ENCODE measurements at places on chromosomes 12 and 14. TPM values are rescaled to one million over a fixed set of nuclear protein-coding genes. Genes with fewer than 3 reads are reported as not detected.

DNA sequence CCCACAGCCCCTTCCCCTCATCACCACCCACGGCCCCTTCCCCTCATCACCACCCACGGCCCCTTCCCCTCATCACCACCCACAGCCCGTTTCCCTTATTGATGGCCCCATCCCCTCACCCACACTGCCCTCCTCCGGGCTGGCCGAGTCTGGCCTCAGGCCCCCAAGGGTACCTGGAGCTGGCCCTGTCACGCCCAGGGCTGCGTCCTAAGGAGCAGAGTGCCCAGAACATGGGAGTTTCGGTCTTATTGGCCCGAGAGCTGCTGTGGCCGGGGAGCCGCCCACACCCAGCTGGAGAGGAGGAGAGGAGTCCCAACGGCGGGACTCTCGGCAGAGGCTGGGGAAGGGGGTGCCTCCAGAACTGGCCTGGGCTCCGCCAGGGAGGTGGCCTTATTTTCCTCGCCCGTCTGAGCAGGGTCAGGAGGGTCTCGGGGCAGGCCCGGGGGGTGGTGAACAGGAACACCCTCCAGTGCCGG, 182.3 kb downstream of the KIF26A start:
- DNase-seq = no peak

The C12orf54 gene
- 0.27 TPM for total RNA-seq

GRCh38 chr12:21725731-21726130, 48.8 kb downstream of the KCNJ8 start:
- no peak for DNase-seq

DNA sequence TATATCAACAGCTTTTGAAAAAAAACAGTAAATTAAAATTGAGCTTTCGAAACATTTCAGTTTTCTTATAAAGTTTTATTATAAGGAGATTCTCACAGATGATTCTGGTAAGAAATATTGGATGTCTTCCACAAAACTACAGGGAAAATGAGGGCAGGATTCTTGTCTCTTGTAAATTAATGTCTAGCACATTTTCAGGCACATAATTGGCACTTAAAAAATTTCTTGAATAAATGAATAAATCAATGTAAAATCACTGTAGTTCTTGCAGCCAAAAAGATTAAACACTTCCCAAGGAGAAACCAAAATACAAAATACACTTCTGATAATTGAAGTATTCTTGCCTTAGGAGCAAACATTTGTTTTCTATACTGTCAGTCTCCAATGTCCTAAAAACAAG, 164.4 kb downstream of the NELL2 start:
- DNase-seq = no peak

DNA sequence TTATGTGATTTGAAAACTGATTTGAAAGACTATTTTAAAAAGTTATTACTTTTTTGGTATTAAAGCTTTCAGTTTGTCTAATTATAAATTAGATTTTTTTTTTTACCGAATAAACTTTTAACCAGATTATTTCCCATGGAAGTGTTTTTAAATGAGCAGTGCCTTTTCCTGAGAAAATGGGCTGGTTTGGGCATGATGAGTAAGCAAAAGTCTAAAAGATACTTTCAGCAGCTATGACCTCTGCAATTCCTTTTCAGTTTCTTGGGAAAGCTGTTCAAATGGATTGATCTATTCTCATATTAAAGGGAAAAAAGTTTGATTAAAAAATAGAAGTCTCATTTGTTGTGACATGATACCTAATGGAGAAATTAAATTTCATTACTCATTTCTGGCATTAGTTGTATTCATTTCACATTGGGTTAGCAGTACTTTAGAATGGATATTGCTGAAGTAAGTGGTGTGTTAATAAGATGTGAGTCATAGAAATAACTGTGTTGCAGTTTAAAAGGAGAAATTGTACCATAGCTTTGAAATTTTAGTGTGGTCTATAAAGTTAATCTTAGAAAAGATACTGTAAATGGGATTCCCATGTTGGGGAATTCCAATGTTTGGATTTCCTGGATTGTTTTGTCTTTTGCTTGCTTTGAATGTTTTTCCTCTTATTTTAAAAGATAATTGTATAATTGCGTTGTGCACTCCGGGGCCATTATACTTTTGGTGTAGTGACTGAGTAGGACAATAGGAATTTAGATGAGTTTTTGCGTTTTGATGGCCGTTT, 21.0 kb downstream of the KTN1 start:
- DNase-seq = no peak

GRCh38 chr12:118055865-118056773, 4.9 kb downstream of the WSB2 start:
- DNase-seq = no peak

- DNase-seq = no peak
These were observed 138.3 kb downstream of the TSPAN9 start for GRCh38 chr12:3215410-3215975.

DNA sequence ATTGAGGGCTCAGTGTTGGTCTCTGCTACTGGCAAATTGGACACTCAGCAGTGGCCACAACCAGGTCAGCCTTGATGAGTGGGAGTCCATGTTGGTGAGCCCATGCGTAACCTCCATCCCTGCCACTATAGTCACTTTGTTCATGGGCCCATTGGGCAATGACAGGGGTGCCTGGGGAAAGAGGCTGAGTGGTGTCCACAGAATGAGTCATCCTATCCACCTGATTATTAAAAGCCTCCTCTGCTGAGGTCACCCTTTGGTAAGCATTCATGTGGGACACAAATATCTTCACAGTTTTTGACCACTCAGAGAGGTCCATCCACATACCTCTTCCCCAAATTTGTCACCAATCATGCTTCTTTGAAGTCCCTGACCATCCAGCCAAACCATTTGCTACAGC, 50.0 kb downstream of the FIGNL2 start:
- no peak for DNase-seq

The DDN gene
- total RNA-seq = 0.81 TPM

GRCh38 chr12:546265-546919, 86.7 kb downstream of the B4GALNT3 start:
- DNase-seq = no peak

The DAAM1 gene
- total RNA-seq = 5.9 TPM

DNA sequence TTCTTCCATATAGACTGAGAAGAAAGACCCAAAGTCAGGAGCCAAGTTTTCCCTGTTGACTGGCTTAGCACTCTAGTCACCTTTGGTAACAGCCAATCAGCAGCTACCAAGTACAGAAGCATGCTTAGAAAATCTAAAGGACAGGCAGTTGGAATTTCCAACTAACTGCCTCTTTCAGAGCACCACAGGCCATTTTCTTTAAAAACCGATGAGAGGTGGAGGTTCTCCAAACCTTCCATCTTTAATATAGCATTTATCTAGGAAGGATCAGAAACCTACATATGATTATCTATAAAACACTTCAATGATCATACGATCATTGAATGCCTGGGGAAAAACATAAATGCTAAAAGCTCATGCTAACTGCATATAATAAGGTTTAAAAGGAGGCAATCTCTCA, at the start of gene CATSPERB:
TSS of gene CATSPERB (minus strand) at position 101 of the 400 bp plus-strand sequence. CDS start 2,607 bp downstream, outside the sequence.
- no peak for DNase-seq

- DNase-seq = no peak
These were observed 53.7 kb downstream of the CCDC88C start for GRCh38 chr14:91363776-91364523.

DNA sequence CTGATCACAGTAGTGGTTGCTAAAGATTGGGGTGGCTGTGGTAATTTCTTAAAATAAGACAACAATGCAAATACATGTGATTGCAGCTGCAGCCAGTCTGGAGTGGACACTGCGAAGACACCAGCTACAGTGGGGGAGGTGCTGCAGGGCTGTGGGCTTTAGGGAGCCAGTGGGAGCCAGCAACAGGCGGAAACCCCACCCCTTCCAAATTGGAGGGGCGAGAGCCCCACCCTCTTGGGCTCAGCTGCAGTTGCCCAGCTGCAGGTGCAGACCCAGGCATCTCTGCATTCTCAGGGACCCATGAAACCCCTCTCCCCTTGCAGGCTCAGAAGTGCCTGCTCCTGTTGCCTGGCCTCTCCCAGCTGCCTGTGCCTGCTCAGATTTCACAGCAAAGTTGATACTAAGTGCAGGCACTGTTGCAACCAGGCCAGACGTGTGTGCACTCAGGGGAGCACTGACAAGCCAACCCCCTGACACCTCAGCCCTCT, 104.8 kb downstream of the MYF5 start:
- no peak for DNase-seq

DNA sequence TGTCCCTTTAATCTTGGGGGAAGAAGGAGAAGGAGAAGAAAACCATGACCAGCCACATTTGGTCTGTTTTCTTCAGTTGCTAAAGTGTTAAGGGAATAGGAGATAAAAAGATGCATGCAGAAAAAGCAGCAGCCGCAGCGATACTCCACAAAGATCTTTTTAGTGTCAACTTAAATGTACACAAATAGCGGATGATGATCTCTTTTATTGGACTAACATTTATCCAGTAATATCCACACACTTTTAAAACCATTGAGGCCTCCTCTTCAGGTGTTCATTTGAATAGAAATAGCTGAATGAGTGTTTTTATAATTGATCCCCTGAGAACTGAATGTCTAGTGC, 83.5 kb downstream of the PAPOLA start:
- DNase-seq = no peak

The PAX9 gene
- under 0.01 TPM for total RNA-seq

- DNase-seq = no peak
These were observed 226.0 kb downstream of the AEBP2 start for GRCh38 chr12:19665121-19665900.

DNA sequence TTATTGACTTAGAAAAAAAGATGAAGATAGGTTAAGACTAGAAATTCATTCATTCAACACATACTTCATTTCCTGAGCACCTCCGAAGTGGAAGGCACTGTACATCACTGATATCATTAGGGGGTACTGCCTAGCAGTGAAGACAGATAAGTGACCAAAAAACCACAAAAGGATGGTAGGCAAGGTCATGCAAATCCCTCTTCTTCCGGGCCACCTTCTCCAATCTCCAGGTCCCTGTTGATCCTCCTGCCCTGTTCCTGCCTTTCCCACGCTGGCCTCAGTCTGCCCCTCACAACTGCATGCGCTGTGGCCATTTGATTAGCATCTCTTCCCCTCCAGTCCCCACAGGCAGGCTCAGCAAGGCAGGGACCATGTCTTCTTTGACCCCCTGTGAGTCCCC, 60.8 kb downstream of the SETD3 start:
- DNase-seq = no peak

The KLHL33 gene
- 0.27 TPM for total RNA-seq

The BAG5 gene
- 12.4 TPM for total RNA-seq

DNA sequence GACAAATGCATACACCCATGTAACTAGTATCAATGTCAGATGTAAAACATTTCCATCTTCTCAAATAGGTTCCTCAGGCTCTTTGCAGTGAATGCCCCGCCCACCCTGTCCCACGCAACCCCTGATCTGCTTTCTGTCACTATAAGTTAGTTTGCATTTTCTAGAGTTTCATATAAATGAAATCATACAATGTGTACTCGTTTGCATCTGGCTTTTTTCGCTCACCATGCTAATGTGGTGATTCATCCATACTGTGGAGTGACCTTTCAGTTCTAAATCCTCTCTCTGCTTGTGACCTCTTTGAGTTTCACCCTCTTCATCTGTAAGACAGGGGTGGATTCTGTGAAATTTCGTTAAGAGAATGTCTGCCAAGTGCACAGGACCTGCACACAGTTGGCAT, 30.6 kb upstream of the MSI1 start:
- DNase-seq = no peak

GRCh38 chr12:33786532-33786931, 235.8 kb upstream of the ALG10 start:
- DNase-seq = no peak

GRCh38 chr14:55070981-55071411, 19.5 kb downstream of the MAPK1IP1L start:
- no peak for DNase-seq

DNA sequence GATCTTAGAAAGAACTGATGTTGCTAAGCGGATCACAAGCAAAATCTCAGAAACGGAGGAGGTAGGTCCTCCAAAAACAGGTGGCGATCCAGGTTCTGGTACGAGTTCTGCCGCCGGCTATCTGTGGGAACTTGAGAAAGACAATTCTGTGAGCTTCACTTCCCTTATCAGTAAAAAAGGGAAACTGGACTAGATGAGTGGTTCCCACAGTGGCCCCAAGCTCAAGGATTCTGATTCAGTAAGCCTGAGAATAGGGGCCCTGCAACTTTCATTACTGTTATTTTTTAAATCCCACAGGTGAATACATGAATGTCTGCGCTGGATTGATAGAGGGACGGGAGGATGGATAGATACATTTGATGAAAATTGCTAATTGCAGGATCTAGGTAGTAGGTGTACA, 160.2 kb downstream of the PPM1H start:
- no peak for DNase-seq

- no peak for DNase-seq
These were observed 164.8 kb downstream of the ATP23 start for GRCh38 chr12:58106195-58106594.

GRCh38 chr14:68986926-68987652, 8.0 kb upstream of the ACTN1 start:
- no peak for DNase-seq

GRCh38 chr12:42277396-42278127, 39.5 kb upstream of the YAF2 start:
- no peak for DNase-seq

The SETD1B gene
- 14.3 TPM for total RNA-seq

- DNase-seq = no peak
These were observed 1.3 kb upstream of the TBX5 start for GRCh38 chr12:114406984-114407841.

The SLC10A1 gene
- total RNA-seq = not detected

The MAP3K9 gene
- 0.27 TPM for total RNA-seq

GRCh38 chr14:56136571-56137452, 18.6 kb downstream of the PELI2 start:
- DNase-seq = no peak

Data from hematopoietic multipotent progenitor cell (in vitro differentiated cells).